Mucosa of descending colon (tissue), 3 donors: ENCODE measurements at places on chromosomes 7 and 10.

GRCh38 chr10:71401056-71401455, 4.3 kb downstream of the CDH23 start:
- DNase-seq: no peak

- DNase-seq: no peak
These were observed 332.1 kb upstream of the CELF2 start for GRCh38 chr10:10685566-10685965.

- DNase-seq: no peak
These were observed 8.9 kb upstream of the ACSL5 start for GRCh38 chr10:112365014-112365432.

GRCh38 chr7:105806592-105807447, 69.6 kb downstream of the ATXN7L1 start:
- no peak for DNase-seq

- no peak for DNase-seq
These were observed 5.9 kb downstream of the SLIT1 start for GRCh38 chr10:97179731-97180362.

- DNase-seq: no peak
These were observed 38.6 kb downstream of the NEBL start for GRCh38 chr10:20858292-20859124.
